Kidney epithelial cell (primary cell): ENCODE measurements at places on chromosomes 4 and X. TPM values are rescaled to one million over a fixed set of nuclear protein-coding genes. Genes with fewer than 3 reads are reported as not detected.

Gene TRIM60
- not detected in 2 replicates for total RNA-seq

Gene HCFC1
- 56.2 and 72.2 TPM in 2 replicates for total RNA-seq

Gene SNCA
- total RNA-seq, result 7.6 and 8.7 TPM in 2 replicates

Gene CXCL8
- total RNA-seq, result 69.1 and 76.9 TPM in 2 replicates

Gene RPA4
- total RNA-seq, result 0.21 TPM in 1 of 2 replicates, not detected in the other

Gene GPR50
- total RNA-seq, result not detected in 2 replicates

Gene SPANXC
- total RNA-seq, result not detected in 2 replicates

Gene LRP2BP
- 0.07 and 0.13 TPM in 2 replicates for total RNA-seq

Gene DSPP
- total RNA-seq, result not detected in 2 replicates

Gene PRR32
- total RNA-seq, result not detected in 2 replicates

Gene CT55
- total RNA-seq, result not detected in 2 replicates

Gene CT45A1
- not detected in 2 replicates for total RNA-seq

Gene OPRPN
- total RNA-seq, result not detected in 2 replicates
